ENCODE measurements at places on chromosomes 12 and 14.

DNA sequence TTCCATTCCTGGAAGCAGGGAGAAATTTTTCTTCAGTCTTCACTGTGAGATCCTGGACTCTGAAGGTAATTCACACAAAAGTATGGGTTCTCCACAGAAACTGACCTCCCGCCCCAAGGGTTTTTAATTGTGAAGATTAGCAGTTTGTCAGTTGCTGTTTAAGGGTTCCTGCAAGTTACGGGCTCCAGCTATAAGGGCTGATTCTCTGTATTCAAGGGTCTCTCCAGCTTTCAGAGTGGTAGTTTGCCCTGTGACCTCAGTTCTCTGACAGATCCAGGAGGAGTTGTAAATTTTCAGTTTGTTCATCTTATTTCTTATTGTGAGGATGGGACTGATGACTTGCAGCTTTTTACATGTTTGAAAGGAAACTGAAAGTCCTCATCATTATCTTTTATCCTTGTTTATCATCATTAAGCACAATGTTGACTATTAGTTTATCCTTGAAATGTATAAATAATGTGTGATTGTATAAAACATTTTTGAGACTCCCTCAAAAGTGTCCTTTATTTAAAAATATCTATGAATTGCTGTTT, 110.9 kb downstream of the SCAF11 start:
- no peak for DNase-seq

DNA sequence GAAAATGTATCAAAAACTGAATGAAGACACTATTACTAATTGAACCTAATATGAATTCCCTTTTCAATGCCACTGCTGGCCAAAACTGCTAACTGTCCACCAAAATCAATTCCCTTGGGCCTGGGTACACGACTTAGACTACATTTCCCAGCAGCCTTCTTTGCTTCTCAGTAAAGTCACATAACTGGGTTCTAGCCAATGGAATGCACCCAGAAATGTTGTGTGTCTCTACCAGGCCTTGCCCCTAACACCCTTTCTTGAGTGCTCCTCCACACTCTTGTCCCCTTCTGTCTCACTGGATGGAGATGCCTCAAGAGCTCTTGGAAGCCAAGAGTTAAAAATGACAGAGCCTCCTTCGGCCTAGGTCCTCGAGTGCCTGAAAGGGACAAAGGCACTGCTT, 156.8 kb downstream of the PPM1H start:
- DNase-seq: no peak

DNA sequence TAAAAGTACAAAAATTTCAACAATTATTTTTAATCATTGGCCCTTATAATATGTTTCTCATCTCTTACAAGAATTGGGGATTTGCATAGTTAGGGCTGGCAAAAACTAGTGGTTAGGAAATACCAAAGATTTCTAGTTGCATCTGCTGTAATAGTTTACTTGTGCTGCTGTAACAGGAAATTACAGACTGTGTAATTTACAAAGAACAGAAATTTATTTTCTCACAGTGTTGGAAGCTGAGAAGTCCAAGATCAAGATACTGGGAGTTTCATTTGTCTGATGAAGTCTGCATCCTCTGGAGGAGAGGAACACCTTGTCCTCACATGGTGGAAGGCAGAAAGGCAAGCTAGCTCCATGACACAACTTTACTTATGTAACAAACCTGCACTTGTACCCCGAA, 157.0 kb downstream of the FLRT2 start:
- no peak for DNase-seq

GRCh38 chr14:70027785-70028428, 148.7 kb downstream of the SMOC1 start:
- DNase-seq: peak; percentile 30

- DNase-seq: no peak
Observed at GRCh38 chr12:1533602-1534304, 60.6 kb downstream of the FBXL14 start.

- DNase-seq: no peak
Observed at GRCh38 chr12:75087654-75088053, 122.0 kb downstream of the KCNC2 start.
